Prostate gland (tissue), 2 donors: ENCODE measurements at places on chromosomes 16 and 17.

DNA sequence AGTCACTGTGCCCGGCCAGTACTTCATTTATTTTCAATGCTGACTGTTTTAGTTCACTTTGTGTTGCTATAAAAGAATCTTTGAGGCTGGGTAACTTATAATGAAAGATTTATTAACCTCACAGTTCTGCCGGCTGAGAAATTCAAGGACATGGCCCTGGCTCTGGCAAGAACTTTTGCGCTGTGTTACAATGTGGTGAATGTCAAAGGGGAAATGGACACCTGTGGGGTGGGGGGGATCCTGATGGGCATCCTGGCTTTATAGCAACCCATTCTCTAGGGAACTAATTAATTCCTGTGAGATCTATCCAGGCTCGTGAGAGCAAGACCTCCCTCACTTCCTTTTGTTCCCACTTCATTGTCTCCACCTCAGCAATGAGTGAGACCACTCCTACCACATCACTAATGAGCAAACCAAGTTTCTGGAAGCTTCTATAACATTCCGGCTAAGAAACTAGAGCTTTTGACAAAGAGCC is 17.1 kb upstream of the CDH3 start:
- DNase-seq: no peak

DNA sequence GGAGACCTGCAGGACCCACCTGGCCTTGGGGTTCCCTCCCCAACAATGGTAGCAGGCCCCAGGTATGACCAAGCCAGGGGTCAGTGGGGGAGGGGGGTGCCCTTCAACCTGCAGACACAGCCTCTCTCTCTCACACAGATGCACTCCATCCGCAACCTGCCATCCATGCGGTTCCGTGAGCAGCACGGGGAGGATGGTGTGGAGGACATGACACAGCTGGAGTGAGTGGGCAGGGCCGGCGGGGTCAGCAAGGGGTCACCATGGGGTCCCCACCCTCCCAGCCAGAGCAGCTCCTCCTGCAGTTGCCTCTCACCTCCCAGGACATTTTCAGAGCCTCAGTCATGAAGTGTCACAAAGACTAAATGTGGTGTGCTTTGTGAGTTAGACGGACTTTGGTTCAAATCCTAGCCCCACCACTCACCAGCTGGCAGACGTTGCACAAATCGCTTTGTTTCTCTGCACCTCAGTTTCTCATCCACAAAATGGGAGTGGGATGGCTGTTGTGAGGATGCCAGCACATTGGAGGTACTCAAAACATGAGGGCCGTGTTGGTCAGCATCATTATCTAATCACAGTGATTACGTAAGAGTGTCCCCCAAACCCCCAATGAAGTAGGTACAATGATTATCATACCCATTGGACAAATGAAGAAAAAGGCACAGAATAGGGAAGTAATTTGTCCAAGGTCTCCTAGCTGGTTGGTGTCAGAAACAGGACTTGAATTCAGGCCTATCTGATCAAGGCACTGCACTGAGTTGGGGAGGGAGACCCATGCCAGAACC is 16.0 kb downstream of the MYO15A start:
- no peak for DNase-seq

- no peak for DNase-seq
Measured at GRCh38 chr16:81633680-81634379, 145.3 kb upstream of the PLCG2 start.

DNA sequence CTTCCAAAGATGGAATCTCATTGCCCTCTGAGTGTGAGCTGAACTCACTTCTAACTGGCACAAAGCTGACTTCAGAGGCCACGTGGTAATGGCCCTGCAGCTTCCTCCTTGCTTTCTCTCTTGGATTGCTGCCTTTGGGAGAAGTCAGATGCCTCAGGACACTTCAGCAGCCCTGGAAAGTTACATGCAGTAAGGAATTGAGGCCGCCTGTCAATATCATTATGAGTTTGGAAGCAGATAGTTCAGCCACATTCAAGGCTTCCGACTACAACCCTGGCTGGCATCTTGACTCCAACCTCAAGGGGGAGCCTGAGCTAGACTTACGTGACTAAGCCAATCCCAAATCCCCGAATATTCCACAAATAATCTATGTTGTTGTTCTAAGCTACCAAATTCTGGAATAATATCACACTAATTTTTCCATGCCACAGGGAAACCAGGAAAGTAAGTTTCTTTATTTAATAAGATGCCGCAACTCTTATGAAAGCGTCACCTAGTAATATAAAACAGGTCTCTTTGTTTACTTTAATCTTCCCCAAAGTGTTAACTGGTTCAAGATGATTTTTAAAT is 13.6 kb downstream of the CEP20 start:
- DNase-seq: peak; percentile 37

DNA sequence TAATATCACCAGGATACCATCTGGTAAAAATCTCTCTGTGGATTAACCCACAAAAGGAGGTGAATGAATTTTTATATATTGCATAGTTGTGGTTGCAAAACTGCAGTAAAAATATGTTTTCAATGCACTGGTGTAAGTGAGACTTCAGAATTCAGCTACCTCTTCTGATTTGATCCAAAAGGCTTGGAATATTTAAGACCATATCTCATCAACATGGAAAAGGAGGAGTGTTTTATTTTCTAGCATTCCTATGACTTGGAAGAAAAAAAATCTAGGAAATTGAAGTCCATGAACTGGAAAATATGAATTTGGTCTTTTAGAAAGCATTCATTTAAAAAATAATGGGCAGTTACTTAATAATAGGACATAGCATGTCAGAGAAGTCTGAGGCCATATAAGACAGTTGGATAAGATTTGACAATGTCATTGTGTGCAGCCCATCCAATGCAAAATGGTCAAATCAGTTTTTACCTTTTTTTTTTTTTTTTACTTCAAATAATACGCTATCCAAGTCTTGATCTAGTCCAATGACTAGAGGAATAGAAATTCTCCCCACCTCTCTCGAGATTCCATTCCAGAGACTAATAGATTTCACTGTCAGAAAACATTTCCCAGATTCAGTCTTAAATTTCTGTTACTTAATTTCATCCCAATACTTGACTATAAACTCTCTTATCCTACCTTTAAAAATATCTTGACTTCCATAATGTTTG is 364.9 kb upstream of the PMFBP1 start:
- DNase-seq: no peak

DNA sequence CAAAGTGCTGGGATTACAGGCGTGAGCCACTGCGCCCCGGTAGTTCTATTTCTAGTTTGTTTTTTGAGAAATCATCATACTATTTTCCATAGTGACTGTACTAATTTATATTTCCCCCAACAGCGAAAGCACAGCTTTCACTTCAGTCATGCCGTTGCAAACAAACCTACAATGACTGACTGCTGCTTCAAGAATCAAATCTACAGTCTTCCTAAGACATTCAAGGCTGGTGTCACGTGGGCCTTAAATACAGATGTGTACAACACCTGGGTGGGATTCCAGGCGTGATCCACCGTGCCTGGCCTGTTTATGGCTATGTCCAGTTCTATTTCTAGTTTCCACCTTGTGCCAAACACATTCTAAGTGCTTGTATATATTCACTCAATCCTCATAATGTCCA is 72.0 kb downstream of the ABCC6 start:
- no peak for DNase-seq

DNA sequence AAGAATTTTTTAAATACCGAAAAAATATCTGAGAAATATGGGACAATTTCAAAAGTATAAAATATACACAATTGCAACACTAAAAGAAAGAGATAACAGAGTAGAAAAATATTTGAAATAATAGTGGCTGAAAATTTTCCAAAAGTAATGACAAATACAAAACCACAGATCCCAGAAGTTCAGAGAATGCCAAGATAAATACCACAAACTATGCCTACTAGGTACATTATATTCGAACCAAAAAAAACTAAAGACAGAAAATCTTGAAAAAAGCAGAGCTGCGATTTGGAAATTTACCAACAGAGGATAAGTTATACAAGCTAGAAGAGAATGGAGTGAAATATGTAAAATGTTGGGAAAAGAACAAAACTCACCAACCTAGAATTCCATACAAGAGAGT is 191.3 kb upstream of the ELAC2 start:
- no peak for DNase-seq

GRCh38 chr17:379531-380465 is 27.2 kb upstream of the RPH3AL start:
- DNase-seq: no peak

DNA sequence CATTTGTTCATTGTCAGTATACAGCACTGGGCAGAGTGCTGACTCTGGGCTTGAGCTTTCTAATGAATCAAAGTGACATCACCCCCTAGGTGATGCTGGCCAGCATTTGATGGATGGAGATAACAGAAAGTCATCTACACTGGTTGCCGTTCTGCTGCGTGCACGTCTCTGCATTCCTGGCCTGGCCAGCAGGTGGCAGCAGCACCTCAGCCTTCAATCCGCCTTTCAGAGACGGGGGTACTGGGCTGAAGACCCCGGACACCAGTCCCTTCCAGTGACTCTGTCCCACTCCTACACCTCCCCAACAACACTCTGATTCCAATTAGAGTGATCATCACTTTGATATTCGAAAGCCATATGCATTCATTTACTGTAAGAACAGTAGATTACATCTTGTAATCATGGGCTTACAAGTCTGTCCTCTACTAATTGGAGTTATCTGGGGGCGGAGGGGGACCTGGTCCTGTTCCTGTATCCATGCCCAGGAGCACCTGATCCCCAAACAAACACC is 6.0 kb downstream of the CPSF4L start:
- peak; percentile 41 for DNase-seq

- DNase-seq: no peak
Measured at GRCh38 chr16:5709889-5710288, 612.3 kb upstream of the EEF2KMT start.

GRCh38 chr16:64012166-64012565 is 1109.7 kb downstream of the CDH11 start:
- no peak for DNase-seq
